Melanocyte of skin (primary cell): ENCODE measurements at places on chromosomes 5 and 9. TPM values are rescaled to one million over a fixed set of nuclear protein-coding genes. Genes with fewer than 3 reads are reported as not detected.

STK32A gene
- 44.0 and 65.1 TPM in 2 replicates for total RNA-seq

ATOX1 gene
- 362 and 463 TPM in 2 replicates for total RNA-seq

COL15A1 gene
- 0.69 and 0.73 TPM in 2 replicates for total RNA-seq

TCF7 gene
- 1.5 and 3.3 TPM in 2 replicates for total RNA-seq

GRIN1 gene
- total RNA-seq, result not detected in 2 replicates

GRIN3A gene
- not detected in 2 replicates for total RNA-seq

RASGEF1C gene
- total RNA-seq, result 1.00 and 2.2 TPM in 2 replicates

CCDC192 gene
- total RNA-seq, result not detected in 2 replicates

SLC36A3 gene
- not detected in 2 replicates for total RNA-seq

ARSB gene
- total RNA-seq, result 32.3 and 43.3 TPM in 2 replicates

BHMT2 gene
- 2.3 and 2.9 TPM in 2 replicates for total RNA-seq

FNBP1 gene
- total RNA-seq, result 40.6 and 63.2 TPM in 2 replicates

ARAP3 gene
- 7.6 and 16.7 TPM in 2 replicates for total RNA-seq

ST8SIA4 gene
- 0.73 and 1.4 TPM in 2 replicates for total RNA-seq

COQ4 gene
- 44.3 and 49.9 TPM in 2 replicates for total RNA-seq

MIGA2 gene
- 19.3 and 28.5 TPM in 2 replicates for total RNA-seq

GRXCR2 gene
- not detected in 2 replicates for total RNA-seq

SEMA6A gene
- total RNA-seq, result 76.0 and 84.3 TPM in 2 replicates

FRMPD1 gene
- total RNA-seq, result not detected in 2 replicates

CCL27 gene
- 0.34 TPM in 1 of 2 replicates, not detected in the other for total RNA-seq

CDKN2A gene
- total RNA-seq, result 11.7 and 27.6 TPM in 2 replicates

ADAMTSL1 gene
- total RNA-seq, result 0.69 and 6.5 TPM in 2 replicates

RNF20 gene
- 22.3 and 27.9 TPM in 2 replicates for total RNA-seq

ZFP2 gene
- 0.73 and 1.0 TPM in 2 replicates for total RNA-seq

GGTA1 gene
- total RNA-seq, result not detected in 2 replicates

FAM78A gene
- total RNA-seq, result 6.3 and 7.6 TPM in 2 replicates

DIPK1B gene
- total RNA-seq, result 9.7 and 11.7 TPM in 2 replicates

MOB3B gene
- total RNA-seq, result 8.4 and 8.6 TPM in 2 replicates

F12 gene
- 1.0 and 1.1 TPM in 2 replicates for total RNA-seq

IFNE gene
- under 0.01 TPM in 1 of 2 replicates, not detected in the other for total RNA-seq

TICAM2 gene
- 0.69 and 1.1 TPM in 2 replicates for total RNA-seq

SH3GL2 gene
- 0.34 and 0.36 TPM in 2 replicates for total RNA-seq

PPP2R2B gene
- 1.3 and 2.6 TPM in 2 replicates for total RNA-seq

TEX48 gene
- not detected in 2 replicates for total RNA-seq

C9orf40 gene
- 10.8 and 11.0 TPM in 2 replicates for total RNA-seq

PCDHGC4 gene
- 1.5 and 1.7 TPM in 2 replicates for total RNA-seq

PLPP7 gene
- 4.7 and 6.3 TPM in 2 replicates for total RNA-seq

PCDHGB5 gene
- 8.7 and 12.5 TPM in 2 replicates for total RNA-seq

IFNK gene
- not detected in 2 replicates for total RNA-seq

ZNF454 gene
- total RNA-seq, result 0.34 and 1.1 TPM in 2 replicates

PRELID2 gene
- total RNA-seq, result 10.3 and 22.5 TPM in 2 replicates
